ENCODE measurements at places on chromosomes 11 and 22.

- DNase-seq, result no peak
Observed at GRCh38 chr22:48871176-48871840, 956.4 kb downstream of the BRD1 start.

DNA sequence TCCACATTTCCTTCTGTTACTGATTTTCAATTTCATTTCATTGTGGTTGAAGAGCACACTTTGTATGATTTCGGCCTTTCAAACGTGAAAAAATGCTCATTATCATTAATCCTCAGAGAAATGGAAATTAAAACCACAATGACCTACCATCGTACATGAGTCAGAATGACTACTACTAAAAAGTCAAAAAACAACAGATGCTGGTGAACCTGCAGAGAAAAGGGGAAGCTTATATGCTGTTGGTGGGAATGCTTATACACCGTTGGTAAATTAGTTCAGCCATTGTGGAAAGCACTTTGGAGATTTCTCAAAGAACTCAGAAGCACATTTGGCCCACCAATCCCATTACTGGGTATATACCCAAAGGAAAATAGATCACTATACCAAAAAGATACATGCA, 57.6 kb downstream of the DLG2 start:
- no peak for DNase-seq

- no peak for DNase-seq
Observed at GRCh38 chr11:37422511-37422910, 824.5 kb upstream of the RAG2 start.

DNA sequence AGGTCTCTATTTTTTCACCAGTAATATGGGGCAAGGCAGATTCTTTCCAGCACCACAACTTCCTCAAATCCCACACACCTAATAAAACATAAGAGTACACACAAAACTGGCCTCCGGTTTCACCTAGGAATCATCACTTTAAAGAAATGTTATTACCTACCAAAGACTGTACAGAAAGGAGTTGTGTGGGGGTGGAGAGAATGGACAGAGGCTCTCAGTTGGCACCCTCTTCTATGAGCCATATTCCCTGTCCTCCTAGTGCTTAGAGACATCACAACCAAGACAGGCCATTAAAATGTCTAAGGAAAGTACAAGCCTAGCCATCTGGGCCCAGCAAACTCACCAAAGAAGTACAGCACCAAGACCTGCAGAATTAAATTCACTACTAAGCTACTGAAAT, 56.1 kb downstream of the RBFOX2 start:
- DNase-seq, result no peak

DNA sequence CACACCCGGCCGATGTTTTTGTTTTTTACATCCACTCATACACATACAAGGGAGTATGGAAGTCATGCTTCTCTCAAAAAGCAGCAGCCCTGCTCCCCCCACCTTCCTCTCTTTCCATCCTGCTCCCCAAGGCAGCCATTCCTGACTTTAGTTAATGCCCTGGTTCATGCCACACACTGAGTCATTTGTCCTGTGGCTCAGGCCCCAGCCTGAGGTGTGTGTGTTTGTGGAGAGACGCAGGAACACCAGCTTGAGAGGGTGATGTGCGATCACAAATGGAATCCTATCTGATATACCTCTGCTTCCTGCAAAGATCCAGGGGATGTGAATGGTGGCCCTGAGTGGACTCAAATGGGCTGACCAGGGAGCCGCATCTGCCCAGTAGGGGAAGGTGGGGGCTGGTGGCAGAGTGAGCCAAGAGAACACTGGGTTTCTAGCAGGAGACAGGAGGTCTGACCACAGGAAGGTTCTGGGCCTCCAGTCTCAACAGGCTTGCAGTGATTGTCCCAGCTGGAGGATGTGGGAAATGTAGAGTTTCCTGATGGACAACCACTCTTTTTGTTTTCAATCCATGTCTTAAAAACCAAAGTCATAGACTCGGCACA, 86.7 kb downstream of the OSBP2 start:
- DNase-seq, result no peak

DNA sequence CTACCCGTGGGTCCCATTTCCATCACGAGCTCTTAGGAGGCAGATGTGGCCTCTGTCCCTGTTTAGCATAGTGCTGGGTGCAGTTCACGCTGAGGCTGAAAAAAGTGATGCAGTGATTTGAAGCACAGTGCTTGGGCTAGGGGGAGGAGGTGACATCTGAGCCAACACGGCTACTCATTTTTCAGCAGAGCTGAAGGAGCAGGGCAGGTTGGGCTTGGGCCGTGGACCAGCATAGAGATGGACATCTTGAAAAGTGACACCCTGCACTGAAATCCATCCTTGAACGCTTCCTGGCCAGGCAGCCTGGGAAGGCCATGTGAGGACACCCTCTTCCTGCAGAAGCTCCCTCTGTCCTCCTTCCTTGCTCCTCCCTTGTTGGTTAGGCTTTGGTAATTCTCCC, 66.4 kb downstream of the ADAMTS15 start:
- DNase-seq, result no peak

- DNase-seq, result no peak
Observed at GRCh38 chr22:48197189-48197690, 1434.8 kb downstream of the TBC1D22A start.

- DNase-seq, result no peak
Observed at GRCh38 chr11:60111793-60112192, 23.3 kb downstream of the MS4A2 start.

DNA sequence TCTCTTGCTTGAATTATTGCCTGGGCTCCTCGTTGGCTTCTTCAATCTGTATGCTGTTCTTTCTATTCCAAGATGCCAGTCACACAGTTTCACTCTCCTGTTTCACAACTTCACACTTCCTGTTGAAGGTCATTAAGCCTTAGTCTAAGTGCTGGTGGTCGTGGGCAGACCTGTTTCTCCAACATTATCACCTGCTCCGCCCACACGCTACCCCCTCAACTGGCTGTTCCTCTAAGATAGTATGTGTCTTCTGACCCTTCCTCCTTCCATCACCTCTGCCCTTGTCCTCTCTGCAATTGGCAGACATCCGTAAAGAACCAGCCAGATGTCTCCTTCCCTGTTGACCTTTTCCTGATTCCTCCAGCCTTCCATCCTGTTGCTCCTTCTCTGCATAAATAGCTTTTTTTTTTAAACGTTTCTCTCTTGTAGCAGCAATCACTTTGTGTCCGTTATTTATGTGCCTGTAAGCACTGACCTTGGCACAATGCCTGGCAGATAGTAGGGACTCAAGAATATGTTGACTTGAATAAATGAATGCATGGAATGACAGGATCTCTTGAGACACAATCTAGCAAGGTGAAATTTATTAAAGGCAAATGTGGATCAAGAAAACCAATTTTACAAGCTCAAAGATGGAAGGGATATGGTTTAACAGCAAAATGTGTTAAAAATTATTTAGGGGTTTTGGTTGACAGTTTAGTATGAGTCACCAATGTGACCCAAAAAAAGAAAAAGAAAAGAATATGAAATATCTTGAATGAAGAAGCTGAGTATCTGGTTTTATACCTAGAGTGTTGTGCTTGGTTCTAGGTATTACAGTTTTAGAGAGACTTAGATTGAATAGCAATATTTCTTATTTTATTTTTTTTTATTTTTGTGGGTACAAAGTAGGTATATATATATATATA, 12.6 kb downstream of the DIXDC1 start:
- no peak for DNase-seq

- DNase-seq, result peak; percentile 9
Observed at GRCh38 chr11:19241260-19242178, 774 bp upstream of the E2F8 start.

DNA sequence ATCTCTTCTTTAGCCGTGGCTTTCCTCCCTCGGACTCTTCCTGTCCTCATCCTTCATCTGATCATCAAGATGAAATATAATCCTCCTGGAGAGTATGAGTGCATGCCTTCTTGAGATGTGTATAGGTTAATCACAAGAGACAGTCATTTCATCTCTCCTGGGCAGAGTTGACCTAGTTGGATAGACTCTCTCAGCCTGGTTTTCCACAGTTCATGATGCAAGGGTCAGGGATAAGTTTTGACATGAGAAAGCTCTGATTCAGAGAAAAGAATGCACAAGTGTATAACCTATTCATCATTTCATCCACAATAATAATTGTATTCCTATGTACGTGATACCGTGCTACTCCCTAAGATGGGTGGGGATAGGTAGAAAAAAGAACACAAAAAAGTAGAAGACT, 33.2 kb upstream of the CCDC90B start:
- DNase-seq, result no peak

GRCh38 chr11:57881647-57882046, 120.0 kb downstream of the CTNND1 start:
- no peak for DNase-seq

DNA sequence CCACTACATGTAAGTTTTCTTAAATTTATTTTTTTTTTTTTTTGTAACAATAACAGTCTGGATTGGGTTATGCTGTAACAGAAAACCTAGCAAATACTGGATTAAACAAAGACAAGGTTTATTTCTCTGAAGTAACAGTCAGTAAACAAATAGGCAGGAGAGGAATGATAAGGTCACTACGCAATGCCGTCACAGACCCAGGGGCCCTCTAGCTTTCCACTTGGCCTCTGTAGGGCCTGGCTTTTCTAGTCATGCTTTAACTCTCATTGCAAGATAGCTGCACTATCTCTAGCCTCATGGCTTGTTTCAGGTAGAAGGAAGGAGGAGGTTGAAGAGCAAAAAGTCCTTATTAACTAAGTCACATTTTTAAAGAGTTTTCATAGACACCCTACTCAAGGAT, 6.5 kb downstream of the OR10A6 start:
- DNase-seq, result no peak

DNA sequence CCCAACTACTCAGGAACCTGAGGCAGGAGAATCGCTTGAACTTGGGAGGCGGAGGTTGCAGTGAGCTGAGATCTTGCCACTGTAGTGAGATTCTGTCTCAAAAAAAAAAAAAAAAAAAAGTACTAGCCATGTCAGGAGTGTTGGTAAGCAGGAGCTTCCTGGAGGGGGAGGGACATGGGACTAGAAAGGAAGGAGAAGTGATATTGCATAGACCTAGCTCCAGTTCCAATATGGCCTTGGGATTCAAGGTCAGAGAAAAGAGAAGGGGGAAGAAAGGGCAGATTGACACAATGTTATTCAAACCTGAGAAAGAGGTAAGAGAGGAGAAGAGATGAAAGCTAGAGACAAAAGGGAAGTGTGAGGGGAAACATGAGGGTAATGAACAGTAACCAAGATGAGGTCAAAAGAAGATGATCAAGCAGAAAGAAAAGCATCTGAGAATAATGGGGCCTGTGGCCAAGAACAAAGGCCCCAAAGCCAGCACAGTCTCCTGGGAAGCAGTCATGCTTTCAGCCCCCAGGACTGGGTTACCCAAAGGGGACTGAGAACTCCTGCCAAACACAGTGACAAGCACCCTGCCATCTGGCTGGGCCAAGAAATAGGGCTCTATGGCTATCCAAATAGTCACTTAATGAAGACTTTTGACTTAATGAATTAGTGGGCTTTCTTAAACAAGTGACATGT, 51.7 kb upstream of the FTH1 start:
- DNase-seq, result peak; percentile 41

- DNase-seq, result peak; percentile 71
Observed at GRCh38 chr11:78420255-78420764, 2.7 kb upstream of the GAB2 start.

DNA sequence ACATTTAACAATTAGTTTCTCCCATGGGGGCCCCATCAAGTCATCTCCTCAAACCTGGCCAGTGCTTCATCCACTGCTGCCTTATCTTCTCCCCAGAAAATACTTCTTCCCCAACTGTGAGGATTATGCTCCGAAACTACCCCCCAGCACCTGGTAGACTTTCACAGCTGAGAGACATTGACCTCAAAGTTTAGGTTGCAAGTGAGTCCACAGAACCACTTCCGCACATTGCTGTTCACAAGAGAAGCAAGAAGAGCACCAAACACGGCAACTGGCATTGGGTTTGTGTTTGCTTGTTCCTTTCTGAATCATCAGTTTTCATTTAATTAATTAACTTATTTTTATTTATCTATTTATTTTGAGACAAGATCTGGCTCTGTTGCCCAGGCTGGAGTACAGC, 6.1 kb downstream of the MCHR1 start:
- DNase-seq, result no peak

DNA sequence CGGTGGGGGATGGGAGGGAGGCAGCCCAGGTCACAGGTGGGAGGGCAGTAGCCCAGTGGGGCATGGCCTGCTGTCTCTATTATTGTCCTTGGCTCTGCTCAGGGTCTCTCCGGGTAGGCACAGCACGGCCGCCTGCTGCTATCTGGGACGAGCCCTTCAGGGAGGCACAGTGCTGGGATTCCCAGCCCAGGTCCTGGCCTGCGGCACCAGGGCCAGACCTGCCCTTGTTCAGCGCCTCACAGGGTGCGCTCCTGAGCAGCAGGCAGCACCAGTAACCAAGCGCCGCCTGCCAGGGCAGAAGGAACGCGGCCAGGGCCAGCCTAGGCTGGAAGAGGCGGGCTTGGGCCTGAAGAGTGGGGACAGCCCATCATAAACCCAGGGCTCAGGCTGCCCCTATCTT, 151.0 kb downstream of the MPPED1 start:
- DNase-seq, result no peak

- DNase-seq, result no peak
Observed at GRCh38 chr22:24357547-24357946, 69.9 kb upstream of the ADORA2A start.

DNA sequence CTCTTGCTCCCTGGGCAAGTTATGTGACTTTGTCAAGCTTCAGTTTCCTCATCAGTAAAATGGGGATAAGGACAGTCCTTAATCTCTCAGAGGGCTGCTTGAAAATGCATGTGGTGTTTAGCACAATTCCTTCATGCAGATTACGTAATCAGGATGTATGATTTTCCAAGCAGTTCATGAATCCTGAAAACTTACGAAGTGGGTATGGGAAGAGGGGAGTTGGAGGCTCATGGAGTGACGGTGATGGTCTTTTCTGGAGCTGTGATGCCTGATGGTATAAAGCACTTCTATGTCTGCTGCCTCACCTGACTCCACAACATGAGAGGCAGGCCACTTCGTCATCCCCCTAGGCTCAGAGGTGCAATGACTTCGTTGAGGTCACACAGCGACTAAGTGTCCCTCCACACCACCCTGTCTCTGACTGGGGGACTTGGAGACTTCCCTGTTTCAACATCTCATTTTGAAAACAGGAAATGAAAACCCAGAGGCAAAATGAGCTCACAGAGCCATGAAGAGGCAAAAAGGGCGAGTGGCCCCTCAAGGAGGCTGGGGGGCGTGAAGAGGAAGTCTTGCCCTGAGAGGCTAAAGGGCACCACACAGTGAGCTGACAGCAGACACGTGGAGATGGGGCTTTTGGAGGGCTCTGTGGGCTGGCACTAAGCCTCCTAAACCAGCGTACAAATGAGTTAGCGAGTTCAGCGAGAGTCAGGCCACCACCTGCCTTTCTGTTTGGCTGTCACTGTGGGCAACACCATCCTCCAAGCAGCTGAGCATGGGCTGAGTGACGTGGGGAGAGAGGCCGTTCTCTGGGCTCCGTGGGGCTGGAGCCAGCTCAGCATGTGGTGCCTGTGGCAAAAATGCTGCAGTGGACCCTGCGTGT, 10.1 kb downstream of the MCM5 start:
- DNase-seq, result peak; percentile 93

DNA sequence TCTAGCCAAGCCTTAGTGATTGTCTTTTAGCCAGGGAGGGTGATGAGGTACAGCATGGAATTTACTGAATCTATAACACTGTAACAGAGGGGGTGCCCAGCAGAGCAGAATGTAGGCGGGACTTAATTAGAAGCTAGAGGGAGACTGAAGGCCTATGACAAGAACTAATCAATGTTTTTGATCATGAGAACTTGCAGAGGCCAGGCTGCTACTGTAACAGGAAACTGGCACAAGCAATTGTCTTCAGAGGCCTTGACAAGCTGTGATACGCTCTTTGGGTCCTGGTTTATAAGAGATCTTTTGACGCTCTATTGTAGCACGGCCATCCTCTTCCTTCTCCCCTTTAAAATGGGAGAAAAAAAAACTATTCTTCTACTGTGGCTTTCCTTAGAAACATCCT, 1297.3 kb downstream of the JRKL start:
- no peak for DNase-seq
